ENCODE measurements at places on chromosomes 7 and 10.

DNA sequence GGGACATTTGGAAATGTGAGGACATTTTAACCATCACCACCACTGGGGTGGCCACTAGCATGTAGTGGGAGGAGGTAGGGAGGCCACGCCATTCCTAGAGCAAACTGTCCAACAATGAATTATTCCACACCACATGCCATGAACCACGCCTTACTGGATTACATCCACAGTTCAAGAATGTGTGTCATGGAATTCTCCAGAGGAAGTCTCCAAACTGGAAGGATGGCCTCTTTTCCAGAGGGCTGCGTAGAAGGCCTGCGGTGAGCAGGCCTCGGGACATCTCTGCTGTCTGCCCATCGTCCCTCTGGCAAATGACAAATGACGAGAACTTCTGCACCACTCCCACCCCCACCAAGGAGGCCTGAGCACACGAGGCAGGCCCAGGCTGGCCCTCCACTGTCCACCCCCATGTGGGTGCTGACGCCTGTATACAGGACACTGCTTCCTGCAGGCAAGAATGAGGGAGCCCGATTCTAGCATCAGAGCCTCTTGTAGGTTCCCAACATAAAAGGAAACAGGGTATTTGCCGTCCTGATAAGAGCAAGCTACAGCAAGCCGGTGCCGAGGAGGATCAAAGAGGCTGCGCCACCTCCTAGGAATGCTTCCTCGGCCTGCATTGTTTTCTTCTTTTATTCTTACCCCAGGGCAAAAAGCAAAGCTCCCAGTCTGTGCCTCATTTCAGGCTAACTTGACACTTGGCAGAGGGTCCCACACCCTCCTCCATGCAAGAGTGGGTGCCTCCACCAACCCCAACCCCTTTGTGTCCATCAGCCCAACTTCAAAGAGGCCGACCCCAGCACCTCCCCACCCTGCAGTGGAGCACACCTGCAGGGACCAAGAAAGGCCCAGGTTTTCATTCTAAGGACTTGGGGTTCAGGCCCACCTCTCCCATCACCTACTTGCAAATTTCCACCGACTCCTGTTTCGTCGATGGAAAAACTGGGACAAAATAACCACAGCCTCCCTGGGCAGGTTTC is 23.9 kb downstream of the TNS3 start:
- DNase-seq = no peak

DNA sequence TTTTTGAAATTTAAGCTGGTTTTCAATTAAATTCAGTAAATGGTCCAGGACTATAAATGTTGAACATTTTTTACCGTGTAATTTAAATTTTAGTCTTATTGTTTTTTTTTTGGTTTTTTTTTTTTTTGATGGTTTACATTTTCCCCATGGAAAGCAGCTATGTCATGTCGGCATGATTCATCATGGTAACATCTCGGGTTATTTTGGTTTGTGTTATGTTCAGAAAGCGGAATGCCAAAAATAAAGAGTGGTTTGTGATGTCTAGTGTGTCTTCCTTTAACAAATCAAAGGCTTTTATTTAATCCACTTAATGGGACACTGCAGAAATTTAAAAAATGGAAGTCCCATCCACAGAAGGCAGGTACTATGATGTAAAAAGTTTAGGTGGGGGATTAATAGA is 58.5 kb downstream of the TRUB1 start:
- DNase-seq = no peak

- DNase-seq = no peak
Observed at GRCh38 chr10:30349967-30350735, 1.1 kb upstream of the MTPAP start.

- no peak for DNase-seq
Observed at GRCh38 chr7:73742338-73742752, 3.7 kb upstream of the ABHD11 start.

DNA sequence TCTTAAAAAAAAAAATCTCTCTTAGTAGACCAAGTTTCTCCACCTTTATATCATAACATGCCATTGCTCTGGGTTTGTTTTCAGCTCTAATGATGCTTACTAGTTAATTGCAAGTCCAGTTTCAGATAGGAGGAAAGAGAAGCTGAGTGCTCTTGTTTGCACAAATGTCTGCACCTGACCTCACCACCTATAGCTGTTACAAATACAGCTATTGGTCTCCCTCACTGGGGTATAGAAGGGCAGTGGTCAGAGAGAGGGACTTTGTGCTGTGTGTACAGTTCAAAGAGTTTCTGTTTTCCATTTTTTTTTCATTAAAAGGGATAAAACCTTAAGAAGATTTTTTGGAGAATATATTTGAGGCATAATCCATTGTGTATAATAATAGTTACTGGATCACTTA is 52.7 kb downstream of the TAS2R16 start:
- DNase-seq = no peak
